ENCODE measurements at places on chromosomes 3 and 15. TPM values are rescaled to one million over a fixed set of nuclear protein-coding genes. Genes with fewer than 3 reads are reported as not detected.

Gene FETUB
- not detected for total RNA-seq

Gene LEKR1
- 3.6 TPM for total RNA-seq

Gene KLHL40
- total RNA-seq, result not detected

Gene RNF123
- total RNA-seq, result 79.8 TPM

Gene ZNF620
- total RNA-seq, result 2.7 TPM

Gene PEAK1
- total RNA-seq, result 10.9 TPM

Gene LIPH
- total RNA-seq, result not detected

Gene ADGRG7
- not detected for total RNA-seq

Gene DBR1
- total RNA-seq, result 32.2 TPM
